Globus pallidus (tissue), 1 donor: ENCODE measurements at places on chromosomes 5 and 9.

GRCh38 chr5:149930043-149930748 lies 14.4 kb downstream of the PDE6A start:
- no peak for DNase-seq

DNA sequence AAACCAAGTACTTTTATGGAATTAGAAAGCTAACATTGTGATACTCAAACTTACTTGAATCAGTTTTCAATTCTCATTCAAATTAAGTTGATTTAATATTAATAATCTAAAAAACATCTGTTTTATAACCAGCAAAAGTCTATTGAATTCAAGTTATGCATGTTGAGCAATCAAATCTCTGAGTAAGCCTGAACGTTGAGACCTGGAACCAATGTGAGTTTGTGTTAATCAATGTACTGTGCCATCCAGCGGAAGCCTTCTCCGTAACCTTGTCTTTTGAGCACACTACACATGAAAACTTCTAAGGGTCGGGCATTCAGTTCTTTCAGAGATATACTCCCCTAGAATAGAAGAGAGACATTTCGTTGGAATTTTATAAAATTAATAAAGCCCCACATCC lies 25.9 kb downstream of the SAR1B start:
- no peak for DNase-seq

DNA sequence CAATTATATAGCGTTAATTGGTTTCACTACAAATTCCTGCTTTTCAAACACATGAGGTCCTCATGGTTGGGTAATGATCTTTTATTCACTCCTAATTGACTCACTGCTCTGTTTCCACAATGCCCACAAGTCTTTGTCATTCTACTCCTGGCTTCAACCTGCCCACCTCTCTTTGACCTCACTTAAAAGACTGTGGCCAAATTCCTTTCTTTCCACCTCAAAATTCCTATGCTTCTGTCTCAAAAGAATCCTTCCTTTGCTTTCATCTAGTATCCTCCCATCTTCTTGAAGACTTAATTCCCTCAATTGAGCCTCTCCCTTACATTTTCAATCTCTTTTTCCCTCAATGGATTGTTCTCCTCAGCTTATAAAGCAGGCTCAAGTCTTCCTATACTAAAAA lies 4.9 kb downstream of the APBA1 start:
- DNase-seq: no peak

- no peak for DNase-seq
Observed at GRCh38 chr5:171449426-171449825, 30.0 kb downstream of the FGF18 start.

GRCh38 chr5:149260761-149261160 lies 10.9 kb upstream of the AFAP1L1 start:
- no peak for DNase-seq
